Activated naive CD4-positive, alpha-beta T cell treated with anti-CD3 and anti-CD28 coated beads, Interleukin-2, amount 50 U/mL, for 72 hours (primary cell): ENCODE measurements at places on chromosomes 7 and 10. TPM values are rescaled to one million over a fixed set of nuclear protein-coding genes. Genes with fewer than 3 reads are reported as not detected.

DNA sequence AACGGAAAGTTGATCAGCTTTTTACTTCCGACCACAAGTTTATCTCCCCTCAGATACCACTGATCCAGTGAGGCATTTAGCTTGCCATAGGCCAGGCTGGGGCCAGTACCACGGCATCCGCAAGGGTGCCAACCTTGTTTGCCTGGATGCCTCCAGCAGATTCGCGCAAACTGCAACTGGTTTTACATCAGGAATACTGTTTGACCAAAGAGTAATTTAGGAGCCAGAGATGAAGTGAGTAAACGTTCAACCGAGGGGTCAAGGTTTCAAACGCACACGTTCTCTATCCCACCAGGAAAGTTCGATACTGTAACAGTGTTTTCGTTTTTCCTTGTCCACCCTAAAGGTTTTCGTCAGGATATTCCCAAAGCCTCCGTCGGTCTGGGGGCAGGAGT lies 266 bp upstream of the MDFIC start:
- DNase-seq, result no peak

GRCh38 chr10:54614072-54614471 lies 187.0 kb downstream of the PCDH15 start:
- DNase-seq, result no peak

GRCh38 chr7:42311195-42311594 lies 74.2 kb upstream of the GLI3 start:
- no peak for DNase-seq

DNA sequence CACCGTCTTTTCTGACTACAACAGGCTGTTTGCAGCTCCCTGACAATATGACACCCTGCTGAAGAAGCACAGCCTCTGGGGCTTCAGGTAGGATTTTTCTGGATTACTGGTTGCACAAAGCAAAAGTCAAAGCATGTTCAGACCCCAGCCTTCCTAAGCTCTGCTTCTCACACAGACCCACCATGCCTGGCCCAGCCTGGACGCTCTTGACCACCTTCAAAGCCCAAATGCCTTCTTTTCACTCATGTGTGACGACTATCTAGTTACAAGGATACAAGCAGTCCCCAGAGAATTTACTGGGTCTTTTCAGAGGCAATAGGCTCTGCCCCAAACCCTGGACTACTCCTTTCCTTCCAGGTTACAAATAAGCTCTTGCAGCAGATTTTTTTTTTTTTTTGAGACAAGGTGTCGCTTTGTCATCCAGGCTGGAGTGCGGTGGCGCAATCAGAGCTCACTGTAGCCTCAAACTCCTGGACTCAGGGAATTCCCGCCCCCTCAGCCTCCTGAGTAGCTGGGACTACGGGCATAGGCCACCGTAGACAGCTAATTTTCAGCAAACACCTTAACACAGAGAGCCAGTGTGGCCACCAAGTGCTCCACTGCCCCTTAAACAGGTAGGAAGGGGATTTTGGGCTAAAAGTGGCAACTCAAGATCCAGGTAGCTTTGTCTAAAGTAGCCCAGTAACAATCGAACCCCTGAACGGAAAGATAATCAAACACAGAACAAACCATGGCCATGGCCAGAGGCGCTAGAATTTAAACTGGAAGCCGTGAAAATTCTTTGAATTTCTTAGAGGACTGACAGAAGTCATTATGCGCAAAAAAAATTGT lies 16.2 kb downstream of the SVIL start:
- no peak for DNase-seq

DNA sequence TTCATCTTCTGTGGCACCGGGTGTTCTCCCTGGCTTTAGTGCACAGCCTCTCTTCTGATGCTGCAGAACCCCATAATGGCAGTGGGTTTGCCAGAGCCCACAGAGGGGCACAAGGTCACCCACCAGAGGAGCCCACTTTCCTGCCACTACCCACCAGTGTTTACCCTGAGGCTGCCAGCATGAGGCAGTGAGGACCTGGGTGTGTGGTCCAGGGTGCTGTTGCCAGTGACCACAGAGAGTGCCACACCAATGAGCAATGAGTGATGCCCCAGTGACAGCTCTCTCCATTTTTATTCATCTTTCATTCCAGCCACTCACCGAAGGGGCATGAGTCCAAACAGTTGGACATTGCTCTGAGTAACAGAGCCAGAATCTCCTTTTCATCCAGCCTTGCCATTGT lies 34.8 kb downstream of the MTURN start:
- DNase-seq, result no peak

- no peak for DNase-seq
These were observed 46.2 kb downstream of the PRPF18 start for GRCh38 chr10:13632884-13633440.

GRCh38 chr7:43590862-43591557 lies 8.1 kb downstream of the STK17A start:
- DNase-seq, result peak; percentile 45

DNA sequence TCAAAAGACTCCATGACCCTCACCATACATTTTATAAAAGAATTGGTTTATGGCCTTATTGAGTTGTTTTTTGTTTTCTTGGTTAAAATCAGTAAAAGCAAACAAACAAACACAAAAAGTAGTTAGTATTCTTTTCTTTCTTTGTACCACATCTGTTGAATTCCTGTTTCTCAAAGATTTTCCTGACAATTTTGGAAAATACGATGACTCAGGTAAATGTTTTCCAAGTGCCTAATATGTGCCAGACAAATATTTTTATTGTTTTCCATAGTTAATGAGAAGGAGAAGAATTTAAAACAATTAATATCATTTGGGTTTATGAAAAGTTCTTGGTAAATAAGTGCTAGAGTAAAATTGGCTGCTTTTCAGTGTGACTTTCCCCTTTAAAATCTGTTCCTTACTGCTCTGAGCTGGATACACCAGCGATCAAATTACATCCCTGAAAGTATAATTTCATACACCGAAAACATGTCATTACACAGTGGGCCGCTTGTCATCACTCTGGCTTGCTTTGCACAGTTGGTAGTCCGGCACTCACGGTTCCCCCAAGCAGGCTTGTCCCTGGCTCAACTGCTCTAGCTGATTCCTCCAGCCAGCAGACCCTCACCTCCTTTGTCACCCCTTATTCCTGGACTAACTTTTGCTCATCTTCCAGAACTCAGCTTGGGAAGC lies 80.5 kb downstream of the TBXAS1 start:
- no peak for DNase-seq

GRCh38 chr10:132377326-132377725 lies 19.7 kb upstream of the PWWP2B start:
- no peak for DNase-seq

DNA sequence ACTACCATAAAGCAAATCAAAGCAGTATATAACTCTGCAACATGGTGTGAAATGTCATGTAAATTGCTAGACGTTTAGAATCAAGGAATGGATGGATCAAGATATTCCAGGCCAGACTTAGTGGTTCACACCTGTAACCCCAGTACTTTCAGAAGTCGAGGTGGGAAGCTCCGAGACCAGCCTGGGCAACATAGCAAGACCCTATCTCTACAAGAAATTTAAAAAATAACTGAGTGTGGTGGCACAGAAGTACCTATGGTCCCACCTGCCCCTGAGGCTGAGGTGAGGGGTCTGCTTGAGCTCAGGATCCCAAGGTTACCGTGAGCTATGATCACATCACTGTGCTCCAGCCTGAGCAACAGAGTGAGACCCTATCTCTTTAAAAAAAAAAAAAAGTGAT lies 2.8 kb upstream of the EZH2 start:
- no peak for DNase-seq

- no peak for DNase-seq
These were observed 22.3 kb downstream of the CACUL1 start for GRCh38 chr10:118732245-118733165.

DNA sequence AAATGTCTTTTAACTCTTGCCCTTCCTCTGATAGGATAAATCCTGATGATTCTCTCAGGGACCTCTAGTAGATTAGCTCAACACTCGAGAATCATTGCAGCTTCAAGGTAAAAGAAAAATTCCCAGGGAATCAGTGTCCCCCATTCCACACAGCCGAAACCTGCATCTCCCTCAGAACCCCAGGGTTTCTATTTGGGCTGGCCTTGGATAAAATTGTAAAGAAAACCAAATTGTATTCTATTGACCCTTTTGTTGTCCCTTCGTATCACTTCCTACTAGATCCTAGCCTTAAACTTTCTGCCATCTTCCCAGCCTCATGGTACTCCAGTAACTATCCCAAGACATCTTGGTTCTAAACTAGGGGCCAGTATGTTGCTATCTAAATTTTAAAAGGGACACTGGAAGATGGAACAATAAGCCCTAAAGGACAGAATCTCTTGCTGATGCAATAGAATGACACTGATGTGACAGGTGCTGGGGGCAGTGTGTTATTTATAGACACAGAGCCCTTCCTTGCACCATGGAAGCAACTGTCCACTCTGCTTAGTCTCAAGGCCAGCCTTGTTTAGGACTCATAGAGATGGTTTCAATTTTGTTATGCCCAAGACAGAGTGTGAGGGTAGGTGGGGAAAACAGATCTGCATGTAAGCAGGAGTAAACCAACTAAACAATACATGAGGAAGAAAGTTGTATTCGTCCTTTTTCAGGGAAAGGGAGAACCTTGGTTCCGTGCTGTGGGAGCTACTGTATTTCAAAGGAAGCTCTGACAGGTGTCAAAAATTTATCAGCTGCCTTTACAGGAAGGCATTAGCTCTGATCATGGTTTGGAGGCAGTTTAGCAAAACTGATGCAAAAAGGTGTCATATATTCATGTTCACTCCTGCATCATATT lies 7.6 kb downstream of the ASB15 start:
- DNase-seq, result no peak

DNA sequence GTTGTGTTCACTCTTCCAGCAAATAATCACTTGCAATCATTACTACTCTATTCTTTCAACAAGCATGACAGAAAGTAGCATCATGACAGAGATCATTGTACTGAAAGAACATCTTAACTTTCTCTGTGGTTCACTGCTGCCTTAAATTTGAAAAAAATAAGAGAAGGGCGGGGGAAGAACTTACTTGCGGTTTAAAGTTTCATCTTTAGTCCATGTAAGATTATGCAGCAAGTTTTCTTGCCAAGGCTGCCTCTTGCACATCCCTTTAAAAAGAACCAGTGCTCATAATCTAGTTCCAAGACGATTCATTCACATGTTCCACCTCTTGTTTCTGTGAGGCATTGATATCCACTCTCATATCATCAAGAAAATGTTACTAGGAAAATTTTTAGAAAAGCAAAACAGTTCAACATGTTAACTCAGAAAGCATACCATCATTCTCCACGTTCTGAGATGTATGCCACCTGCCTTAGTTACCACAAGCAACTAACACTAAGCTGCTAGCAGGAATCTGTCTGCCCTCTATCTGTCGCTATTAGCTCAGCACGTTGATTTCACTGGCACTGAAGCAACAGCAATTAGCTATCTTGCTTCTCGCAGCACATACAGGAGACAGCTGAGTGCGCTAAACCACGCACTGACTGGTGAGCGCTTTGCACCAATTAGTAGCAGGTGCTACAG lies at the start of gene PCDH15:
PCDH15 (minus strand) TSS at position 491 of the 681 bp plus-strand sequence. CDS start 136,969 bp downstream, outside the sequence.
- DNase-seq, result no peak

DNA sequence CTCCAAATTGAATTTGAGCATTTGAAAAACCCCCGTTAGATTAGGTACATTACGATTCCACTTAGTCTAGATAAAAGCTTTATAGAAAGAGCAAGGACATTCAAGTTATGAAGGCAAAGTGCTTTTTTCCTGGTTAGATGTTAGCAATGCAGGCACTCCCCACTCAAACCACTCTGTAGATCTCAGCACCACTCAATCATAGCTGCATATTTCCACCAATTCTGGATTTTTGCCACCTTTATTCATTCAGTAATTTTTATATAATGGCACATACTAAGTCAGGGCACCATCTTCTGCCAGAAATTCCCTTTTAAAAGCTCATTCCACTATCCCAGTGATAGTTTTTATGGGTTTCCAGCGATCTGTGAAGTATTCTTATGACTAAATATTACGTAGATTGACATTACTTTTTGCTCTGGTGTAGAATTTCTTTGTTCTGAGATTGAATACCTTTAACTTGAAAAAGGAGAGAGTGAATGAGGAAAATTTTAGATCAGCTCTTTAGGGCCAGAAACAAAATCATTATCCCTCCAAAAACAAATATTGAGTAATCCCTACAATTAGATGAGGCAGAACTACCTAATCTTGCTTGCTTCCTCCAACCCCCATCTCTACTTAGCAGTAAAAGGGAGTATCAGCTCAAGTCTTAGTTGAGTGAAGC lies 51.6 kb downstream of the RNLS start:
- DNase-seq, result no peak

DNA sequence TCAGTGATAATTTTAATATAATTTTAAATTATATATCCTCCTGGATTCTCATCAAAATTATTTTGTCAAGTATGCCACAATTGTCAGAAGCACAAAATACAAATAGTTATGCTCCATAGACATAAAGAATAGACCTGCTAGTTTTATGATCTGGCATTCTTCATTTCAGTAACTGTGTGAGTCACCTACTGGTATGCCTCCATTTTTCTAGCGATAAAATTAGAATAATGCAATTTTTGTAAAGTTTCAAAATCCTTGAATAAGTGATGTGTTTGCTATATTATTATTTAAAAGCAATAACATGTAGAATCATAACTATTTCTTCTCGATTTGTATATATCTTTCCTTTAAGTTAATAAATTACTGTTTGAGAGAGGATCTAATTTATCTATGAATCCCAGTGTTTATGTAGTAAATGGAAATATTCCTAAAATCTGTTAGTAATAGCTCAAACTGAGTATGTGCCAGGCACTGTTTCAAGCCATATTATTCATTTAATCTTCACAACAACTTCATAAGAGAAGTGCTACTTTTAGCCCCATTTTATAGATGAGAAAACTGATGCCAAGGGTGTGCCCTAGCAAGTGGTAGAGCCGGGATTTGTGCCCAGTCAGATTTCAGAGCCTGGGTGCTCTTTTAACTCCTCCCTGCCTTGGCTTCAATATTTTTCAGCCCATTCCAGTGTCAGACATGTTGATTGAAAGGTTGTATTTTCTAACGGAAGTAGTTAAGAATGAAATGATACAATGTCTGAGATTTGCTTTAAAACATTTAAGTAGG lies 38.4 kb downstream of the NET1 start:
- no peak for DNase-seq

OPN4 gene
- not detected for total RNA-seq

HMX3 gene
- 0.20 TPM for total RNA-seq

LIPF gene
- not detected for total RNA-seq

GIMAP6 gene
- total RNA-seq, result 43.2 TPM

CC2D2B gene
- not detected for total RNA-seq

FAM25G gene
- not detected for total RNA-seq

OR9A4 gene
- total RNA-seq, result not detected

PALD1 gene
- total RNA-seq, result 0.20 TPM

POM121 gene
- 48.7 TPM for total RNA-seq

COL17A1 gene
- total RNA-seq, result not detected

IGFBP3 gene
- not detected for total RNA-seq

LRRD1 gene
- not detected for total RNA-seq
